ENCODE measurements at places on chromosomes 5 and 9.

DNA sequence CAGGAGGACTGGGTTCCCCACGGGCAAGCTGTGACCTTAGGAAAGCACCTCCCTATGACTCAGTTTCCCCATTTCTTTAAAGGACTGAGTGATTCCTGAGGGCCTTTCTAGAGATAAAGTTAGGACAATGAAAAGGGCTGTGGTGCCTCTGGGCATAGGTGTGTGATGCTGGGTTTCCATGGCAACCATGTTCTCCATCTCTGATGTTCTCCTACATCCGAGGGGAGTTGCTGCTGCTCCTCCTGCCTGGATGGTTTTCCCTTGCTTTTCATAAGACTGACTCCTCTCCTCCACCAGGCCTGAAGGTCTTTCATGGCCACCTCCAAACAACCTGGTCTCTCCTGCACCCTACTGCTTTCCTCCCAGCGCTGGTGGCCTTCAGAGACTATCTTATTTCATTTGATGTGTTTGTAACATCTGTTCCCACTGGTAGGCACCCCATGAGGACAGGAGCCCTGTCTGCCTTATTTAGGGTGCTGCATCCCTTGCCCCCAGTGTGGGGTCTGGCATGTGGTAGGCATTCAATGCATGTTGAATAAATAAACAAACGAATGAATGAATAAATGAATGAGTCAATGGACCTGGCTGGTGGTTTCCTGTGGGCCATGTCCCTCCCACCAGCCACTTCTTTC, 112.2 kb upstream of the HAND1 start:
- DNase-seq = no peak

- DNase-seq = no peak
Observed at GRCh38 chr9:9719373-9720112, 893.3 kb downstream of the PTPRD start.

- no peak for DNase-seq
Observed at GRCh38 chr9:35116539-35116897, 856 bp upstream of the ATOSB start.

DNA sequence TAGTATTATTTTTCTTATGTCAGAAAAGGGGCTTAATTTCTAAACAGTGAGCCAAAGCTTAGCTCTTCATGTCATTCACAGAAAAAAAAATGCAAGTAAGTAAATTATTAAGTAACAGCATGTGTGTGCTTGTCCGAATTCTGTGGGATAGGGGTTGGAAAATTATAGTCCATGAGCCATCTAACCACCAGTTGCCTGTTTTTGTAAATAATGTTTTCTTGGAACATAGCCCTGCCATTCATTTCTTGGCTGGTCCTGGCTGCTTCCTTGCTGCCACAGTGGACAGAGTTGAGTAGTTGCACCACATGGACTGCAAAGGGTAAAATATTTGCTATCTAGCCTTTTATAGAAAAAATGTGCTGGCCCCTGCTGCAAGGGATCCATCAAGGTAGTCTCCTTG, 513.7 kb upstream of the WWC1 start:
- DNase-seq = no peak

GRCh38 chr5:73214996-73215395, 42.0 kb downstream of the TMEM174 start:
- no peak for DNase-seq

DNA sequence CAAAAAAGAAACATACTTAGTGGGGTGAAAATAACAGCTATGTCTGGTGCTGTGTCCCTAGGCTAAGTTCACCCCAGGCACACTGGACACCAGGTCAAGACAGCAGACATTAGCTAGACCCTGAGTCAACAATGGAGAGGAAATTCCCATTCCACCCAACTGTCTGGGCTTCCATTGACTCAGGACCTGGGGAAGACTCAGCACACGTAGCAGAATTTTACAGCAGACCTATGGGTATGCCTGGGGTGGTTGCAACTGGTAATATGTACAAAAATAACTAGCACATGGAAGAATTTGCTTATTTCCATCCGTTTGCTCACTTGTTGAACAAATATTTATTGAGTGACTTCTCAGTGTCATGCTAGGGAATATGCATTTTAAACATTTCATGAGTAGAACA, 117.0 kb downstream of the GAS1 start:
- no peak for DNase-seq

- DNase-seq = no peak
Observed at GRCh38 chr9:85178474-85178873, 508.9 kb downstream of the NTRK2 start.

DNA sequence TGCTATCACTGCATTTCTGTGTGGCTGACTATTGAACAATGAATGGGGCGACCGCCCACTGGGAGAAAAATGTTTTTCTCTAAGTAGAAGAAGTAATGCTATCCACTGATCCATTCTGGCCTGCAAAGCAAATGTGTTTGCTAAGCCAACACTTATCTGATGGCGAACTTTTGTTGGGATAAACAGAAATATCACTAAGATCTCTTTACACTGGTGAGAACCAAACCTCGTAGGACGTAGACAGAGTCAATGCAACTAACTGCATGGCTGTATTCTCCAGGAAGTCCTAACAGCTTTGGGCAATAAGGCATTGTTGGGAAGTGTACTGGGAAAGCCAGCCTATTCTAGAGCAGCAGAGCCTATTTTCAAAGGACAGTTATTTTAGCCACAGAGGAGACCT, 77.7 kb downstream of the ANKH start:
- DNase-seq = no peak

GRCh38 chr9:105438141-105438806, 9.6 kb upstream of the FSD1L start:
- DNase-seq = no peak

DNA sequence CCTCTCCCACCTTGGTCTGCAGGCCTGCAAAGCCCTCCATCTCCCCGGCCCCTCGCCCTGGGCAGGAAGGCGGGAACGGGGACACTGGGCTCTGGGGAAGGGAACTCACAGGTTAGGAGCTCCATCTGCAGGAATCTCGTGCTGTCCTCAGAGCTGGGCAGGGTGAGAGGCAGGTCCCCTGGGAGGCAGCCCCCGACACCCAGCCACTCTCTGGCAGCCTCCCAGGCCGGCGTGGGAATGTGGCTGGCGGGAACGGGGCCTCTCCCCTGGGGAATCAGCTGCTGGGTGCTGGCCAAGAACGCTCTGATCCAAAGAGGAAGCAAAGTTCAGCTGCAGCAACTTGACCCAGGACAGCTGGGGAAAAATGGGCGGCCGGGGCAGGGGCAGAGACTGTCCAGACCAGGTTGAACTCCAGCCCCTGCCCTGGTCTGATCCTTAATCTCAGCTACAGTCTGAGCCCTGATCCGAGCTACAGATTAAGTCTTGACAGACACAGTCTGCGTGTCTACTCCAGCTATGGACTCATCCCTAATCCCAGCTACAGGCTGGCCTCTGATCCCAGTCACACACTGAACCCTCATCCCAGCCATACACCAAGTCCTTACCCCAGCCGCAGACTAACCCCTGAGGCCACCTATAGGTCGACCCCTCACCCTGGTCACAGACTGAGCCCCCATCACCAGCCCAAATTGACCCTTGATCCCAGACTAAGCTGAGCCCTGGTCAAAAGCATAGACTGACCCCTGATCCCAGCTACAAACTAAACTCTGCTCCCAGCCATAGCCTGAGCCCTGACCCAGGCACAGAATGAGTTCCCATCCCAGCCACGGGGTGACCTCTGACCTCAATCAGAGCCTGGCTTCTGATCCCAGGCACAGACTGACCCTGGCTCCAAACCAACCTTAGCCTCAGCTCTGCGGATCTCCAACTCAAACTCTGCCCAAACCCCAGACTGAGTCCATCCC, 37.3 kb upstream of the EGFL7 start:
- peak; percentile 90 for DNase-seq

DNA sequence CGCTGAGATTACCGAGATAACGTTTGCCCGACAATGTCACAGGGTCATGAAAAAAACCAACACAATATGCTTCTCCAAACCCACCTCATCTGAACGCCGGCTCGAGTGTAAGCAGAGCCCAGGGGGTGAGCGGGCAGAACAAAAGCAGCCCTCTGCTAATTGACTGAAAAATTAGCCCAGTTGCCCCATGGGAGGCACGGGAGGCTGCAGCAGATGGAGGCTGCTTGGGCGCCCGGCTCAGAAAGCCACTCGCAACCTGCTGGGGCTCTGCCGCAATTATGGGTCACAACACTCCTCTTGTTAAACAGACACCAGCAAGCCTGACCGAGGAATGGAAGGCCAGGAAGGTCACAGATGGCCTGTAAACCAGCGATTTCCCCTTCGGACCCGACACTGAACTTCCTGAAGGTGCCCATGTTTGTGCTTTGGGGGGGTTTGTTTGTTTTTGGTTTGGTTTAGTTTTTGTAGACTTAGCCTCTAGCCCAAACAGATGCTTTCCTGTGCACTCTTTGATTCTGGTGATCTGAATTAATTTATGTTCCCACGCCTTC, 104.6 kb upstream of the IRX1 start:
- no peak for DNase-seq

DNA sequence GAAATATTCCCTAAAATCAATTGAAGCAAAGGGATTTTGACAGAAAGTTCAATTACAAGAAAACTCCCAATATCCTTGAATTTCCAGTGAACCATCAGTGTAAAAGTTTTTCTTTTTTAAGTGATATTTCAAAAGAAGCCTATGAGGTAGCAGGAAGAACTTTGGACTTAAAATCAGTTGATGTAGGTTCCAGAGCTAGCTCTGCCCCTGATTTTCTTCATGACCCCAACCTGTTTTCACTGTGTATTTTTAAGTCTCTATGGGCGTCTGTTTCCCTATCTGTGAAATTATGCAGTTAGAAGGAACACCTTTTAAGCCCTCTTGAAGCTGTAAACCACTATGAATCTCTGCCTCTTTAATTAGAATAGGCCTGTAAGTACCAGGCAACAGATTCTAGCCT, 66.2 kb upstream of the SLC1A1 start:
- DNase-seq = no peak

DNA sequence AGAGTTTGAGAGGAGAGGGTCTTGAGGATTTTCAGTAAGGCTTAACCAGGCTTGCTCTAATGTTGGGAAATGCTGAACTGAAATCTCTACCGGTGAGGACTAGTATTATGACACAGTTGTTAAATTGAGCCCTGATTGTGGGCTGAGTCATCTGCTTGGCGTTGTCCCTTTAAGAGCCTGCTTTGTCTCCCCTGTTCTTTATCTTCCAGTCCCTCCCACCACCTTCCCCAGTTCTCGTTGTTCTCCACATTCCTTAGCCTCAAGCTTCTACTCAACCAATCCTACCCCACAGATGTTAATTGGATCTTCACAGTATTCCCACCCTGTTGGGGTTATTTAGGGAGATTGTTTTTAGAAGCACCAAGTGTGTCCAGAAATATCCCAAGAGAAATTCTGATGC, 57.6 kb downstream of the ANKRD55 start:
- DNase-seq = no peak

GRCh38 chr5:67019065-67019845, 177.3 kb downstream of the CD180 start:
- no peak for DNase-seq

- peak; percentile 56 for DNase-seq
Observed at GRCh38 chr5:6732634-6733410, 19.6 kb downstream of the TENT4A start.

DNA sequence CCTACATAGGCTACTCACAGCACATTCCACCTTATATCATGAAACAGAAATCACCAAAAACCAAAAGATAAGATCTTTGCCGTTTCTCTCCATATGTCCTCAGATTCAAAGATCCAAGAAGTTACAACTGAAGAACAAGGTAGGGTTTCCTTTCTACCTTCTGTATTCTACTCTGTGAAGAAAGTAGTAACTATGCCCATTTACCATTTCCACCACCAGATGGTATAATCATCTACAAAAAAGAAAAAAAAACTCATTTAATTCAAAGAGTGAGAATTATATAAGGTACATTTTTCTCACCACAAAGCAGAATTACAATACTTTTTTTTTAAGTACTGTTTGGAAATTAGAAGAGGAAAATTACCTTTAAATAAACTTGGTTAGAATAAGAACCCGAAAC, 172.6 kb upstream of the PTGER4 start:
- no peak for DNase-seq

GRCh38 chr5:78509884-78510769, 138.4 kb downstream of the LHFPL2 start:
- peak; percentile 77 for DNase-seq

DNA sequence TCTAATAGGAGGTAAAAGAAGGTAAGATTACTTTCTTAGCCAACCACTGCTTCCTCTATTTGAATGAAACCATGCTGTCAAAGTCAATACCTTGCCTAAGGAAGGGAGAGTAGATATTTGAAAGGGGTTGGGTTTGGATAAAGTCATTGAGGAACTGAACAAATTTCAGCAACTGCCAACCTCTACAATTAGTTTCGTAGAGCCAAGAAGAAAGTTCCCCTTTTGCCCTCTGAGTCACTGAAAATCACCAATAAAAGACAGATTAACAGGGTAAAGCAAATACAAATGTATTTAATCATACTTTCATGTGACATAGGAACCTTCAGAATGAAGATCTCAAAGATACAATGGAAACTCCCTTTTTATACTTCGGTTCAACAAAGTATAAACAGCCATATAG, 615.7 kb downstream of the GABRG2 start:
- DNase-seq = no peak

DNA sequence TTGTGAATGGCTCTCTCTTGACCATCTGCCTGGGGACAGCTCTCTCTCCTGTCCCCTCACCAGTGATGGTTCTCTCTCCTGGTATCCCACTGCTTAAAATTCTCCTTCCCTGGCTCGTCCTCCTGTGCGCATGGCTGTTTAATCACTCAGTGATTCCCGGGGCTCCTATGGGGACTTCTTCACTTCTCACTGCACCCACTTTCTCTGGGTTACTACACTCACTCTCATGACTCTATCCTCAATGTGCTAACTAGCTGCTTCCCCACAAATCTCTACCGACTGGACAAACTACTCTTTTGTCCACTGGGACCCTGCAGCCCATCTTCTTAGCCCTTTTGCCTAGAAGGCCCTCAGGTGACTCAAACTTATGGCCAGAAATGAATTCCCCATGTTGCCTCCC, 89.1 kb upstream of the TBC1D2 start:
- DNase-seq = no peak
